ENCODE measurements at places on chromosomes 16 and 17.

DNA sequence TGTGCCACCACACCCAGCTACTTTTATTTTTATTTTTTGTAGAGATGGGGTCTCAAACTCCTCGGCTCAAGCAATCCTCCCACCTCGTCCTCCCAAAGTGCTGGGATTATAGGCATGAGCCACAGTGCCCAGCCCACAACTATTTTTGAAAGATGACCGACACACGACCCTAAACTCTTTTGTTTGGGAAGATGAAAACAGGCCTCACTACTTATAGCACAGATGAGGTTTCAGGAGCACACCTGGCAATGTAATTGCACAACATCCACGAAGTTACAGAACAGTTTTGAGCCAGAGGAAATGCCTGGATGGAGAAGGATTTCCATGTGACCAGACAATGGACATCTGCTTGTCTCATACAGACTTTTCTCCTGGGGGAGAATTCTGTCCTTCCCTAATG lies 43.4 kb upstream of the PRSS54 start:
- no peak for DNase-seq

- no peak for DNase-seq
Measured at GRCh38 chr16:62029947-62030346, 6.3 kb downstream of the CDH8 start.

DNA sequence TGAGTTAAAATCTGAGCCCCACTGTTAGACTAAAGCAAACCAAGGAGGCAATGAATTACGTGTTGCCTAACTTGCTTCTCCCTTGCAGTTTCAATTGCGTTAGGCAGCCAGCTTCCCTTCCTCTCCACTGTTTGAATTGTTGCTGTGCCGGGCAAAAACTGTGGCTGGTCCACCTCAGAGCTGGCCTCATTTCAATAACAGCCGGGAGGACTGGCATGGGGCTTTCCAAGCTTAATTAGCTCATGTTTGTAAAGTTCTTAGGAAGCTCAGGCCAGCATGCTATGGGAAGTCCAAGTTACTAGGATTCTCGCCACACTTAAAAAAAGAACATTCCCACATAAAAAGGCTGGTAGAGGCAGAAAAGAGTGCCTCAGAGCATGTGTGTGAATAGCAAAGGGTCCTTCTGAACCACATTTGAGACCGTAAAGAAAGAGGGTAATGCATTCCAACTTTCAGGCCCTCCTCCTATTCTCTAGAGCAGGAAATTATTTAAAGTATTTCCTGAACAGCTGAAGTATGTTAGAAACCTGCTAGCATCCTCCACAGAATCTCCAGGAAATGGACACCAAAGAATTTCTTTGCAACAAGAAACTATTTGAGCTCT lies 79.0 kb upstream of the SMURF2 start:
- DNase-seq, result peak; percentile 53

DNA sequence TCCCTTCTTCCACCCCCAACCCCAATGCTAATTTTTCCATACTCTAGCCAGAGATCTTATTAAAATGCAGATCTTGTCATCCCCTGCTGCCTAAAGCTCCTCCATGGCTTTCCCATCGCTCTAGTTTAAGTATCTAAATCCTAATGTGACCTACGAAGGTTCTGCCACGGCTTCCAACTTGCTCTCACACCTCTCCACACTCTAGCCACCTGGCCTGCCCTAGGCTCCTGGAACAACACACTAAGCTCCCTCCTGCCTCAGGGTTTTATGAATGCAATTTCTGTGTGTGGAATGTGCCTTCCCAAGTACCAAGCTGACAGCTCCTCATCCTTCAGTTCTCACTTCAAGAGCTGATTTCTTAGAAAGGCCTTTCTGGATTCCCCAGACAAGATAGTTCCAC lies 16.6 kb downstream of the NXPH3 start:
- DNase-seq, result no peak

GRCh38 chr17:66791347-66791746 lies 43.6 kb upstream of the CACNG5 start:
- DNase-seq, result no peak

- DNase-seq, result no peak
Measured at GRCh38 chr16:1832838-1833454, 5.9 kb downstream of the FAHD1 start.

DNA sequence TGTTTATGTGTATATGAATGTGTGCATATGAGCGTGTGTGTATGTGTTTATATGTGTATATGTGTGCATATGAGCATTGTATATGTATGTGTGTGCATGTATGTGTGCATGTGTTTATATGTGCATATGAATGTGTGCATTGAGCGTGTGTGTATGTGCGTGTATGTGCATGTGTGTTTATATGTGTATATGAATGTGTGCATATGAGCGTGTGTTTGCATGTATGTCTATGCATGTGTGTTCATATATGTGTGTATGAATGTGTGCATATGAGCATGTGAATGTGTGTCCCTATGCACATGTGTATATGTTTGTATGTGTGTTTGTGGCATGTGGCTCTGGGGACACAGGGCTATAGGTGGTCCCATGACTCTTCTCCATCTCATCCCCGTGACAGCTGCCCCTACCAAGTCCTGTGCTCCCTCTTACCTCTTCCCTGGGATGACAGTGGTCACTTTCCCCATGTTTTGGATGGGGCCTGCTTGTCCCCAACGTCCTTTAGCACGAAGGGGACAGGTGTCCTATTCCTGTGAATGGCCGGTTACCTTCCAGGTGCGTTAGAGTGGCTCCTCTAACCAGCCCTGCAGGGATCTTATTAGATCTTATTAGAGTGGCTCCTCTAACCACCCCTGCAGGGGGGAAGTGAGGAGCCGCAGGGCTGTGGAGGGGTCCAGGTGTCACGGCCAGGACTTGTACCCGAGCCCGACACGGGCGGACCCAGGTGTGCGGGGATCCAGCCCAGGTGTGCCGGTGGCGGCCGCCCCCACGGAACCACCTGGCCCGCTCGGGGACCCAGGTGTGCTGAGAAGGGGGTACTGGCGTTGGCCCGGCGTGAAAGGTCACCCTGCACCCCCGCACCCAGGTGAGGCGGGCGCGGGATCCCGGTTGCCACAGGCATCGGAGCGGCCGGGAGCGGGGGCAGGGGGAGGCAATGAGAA lies 105.6 kb downstream of the SEC14L1 start:
- DNase-seq, result no peak

DNA sequence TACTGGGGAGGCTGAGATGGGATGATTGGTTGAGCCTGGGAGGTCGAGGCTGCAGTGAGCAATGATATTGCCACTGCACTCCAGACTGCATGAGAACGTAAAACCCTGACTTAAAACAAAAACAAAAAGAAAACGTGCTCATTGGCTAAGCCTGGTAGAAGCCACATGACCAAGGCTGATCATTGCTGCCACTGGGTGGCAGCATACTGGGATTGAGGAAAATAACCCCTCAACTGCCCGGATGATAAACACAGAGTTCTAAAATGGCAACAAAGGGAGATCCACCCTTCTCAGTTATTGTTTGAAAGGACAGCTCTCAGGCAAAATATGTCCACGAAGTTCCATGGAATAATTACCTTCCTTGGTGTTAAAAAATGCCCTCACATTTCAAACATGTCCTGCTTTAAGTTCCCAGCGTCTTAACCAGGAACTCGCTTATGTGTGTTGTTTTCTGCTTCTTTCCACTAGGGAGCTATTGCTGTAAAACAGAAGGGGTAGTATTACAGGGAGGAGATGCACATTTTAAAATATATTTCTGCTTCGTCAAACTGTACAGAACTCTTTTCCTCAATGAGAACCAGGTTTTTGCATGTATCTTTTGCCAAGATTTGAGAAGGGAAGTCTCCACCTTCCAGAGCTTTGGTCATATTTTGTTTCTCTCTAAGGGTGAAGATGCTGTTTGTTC lies 675.3 kb downstream of the MAF start:
- DNase-seq, result peak; percentile 4

DNA sequence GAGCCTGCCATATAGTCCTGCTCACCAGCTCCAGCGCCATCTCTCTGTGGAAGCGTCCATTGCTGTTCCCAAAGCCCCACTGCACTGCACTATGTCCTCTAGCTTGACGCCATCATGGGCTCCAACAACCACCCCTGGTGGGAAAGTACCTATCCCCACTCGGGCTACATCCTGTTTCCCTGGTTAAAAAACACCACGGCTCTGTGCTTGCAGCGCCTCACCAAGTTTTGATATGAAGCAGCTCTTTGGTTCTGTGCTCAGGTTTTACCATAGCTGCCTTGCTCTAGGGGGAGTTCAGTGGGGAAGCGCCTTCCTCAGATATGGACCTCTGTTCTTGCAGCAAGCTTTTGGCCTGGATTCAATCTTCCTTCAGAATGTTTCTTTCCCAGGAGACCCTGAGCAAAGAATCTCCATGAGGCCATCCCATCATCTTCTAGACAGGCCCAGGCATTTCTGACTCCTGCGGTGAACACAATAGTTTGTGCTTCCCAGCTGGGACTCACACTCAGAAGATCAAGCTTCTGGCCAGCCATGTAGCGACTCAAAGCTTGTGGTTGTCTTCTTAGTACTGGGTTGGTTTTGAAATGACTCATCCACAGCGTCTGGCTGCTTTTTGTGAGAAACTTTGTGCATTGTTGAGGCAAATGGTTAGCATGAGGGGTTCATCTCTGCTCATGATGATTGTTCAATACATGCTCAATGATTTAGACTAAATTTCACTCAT lies 39.5 kb downstream of the DYNLRB2 start:
- peak; percentile 28 for DNase-seq

DNA sequence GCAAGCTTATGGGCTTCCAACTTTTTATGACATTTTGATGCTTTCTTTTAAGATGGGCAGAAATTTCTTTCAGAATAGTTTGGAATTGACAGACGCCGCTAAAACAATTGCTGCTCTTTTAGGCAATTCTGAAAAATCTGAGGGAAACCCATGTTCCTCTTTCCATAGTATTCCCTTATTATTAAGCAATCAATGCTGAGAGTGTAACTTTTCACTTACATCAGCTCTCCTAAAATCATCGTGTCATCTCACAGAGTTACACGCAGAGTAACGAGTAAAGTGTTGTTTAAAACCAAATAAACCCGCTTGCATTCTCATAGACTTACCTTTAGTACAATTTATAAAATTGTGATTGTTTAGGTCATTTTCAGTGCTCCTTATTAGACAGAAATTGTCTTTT lies 150.6 kb downstream of the MAF start:
- no peak for DNase-seq

GRCh38 chr16:66346221-66346620 lies 20.3 kb upstream of the CDH5 start:
- no peak for DNase-seq

DNA sequence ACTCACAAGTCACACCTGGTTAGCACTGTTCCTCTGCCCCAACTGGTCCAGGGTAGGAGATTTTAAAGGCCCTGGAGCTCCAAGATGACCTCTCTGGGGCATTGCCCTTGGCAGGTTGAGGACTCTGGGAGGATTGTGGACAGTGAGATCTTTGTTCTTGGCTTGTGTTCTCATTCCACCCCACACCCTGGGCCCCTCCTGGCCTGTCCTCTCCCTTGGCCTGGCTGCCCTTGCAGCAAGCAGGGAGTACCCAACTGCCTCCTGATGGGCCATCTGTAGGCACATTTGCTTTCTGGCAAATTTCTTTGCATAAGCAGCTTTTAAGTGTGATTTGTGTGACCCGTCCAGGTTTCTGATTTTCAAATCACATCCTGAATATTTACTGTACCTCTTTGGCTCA lies 239.6 kb downstream of the UTP18 start:
- no peak for DNase-seq

GRCh38 chr16:769934-770333 lies 9.4 kb downstream of the MSLN start:
- no peak for DNase-seq

GRCh38 chr16:20329392-20330138 lies 2.3 kb upstream of the GP2 start:
- DNase-seq, result no peak

GRCh38 chr17:32161029-32161428 lies 18.7 kb downstream of the RHOT1 start:
- no peak for DNase-seq

DNA sequence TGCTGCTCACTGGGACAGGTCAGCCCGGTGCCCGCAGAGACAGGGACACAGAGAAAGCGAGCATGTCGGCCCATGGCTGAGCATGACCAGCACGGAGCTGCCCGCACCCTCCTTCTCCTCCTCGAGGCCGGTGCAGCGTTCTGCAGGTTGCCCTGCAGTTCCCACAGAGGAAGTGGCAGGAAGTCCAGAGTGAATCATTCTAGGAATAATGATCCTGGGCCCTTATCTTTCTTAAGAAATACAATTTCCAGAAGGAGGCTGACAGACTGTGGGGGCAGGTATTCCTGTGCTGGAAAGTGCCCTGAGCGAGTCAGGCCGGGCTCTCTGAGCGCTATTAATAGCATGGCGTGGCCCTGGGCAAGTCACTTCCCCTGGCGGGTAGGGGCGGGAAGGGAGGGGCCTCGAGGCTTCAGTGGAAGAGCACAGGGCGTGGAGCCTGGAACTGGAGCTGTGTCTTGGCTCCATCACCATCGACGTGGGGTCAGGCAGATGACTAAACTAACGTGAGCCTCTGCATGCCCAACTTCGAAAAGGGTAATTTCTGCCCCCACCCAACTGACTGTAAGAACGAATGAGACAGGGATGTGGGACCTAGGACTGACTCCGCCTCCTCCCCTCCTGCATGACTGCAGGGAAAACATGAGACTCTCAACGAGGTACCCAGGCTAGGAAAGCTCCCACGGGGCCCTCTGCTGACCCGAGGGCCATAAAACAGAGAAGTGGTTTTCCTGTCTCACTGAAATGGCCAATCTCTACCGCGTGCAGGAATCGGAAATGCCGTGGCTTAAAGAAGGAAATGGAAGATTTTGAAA lies 9.8 kb downstream of the TMEM204 start:
- DNase-seq, result peak; percentile 93

- DNase-seq, result no peak
Measured at GRCh38 chr16:85560932-85561247, 52.2 kb upstream of the GSE1 start.

GRCh38 chr17:34579017-34579946 lies at the start of gene TMEM132E:
TMEM132E (plus strand) TSS chr17:34579582; CDS start chr17:34581077, 1,495 bp downstream.
- DNase-seq, result peak; percentile 10

DNA sequence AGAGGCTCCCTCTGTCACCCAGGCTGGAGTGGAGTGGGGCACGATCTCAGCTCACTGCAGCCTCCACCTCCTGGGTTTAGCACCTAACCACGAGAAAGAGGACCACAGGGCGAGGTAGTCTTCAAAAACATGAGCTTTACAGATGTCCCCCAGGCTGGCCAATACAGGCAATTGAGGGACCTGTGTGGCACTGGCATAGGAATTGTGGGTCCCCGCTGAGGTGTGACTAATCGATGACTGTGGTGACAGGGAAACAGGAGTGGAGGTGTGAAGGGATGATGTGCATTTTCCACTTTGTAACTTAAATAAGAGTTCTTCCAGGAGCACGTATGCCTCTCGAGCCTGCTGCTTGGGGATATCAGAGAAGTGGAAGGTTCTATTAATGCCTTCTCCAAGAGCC lies 12.6 kb upstream of the ARHGAP17 start:
- no peak for DNase-seq

DNA sequence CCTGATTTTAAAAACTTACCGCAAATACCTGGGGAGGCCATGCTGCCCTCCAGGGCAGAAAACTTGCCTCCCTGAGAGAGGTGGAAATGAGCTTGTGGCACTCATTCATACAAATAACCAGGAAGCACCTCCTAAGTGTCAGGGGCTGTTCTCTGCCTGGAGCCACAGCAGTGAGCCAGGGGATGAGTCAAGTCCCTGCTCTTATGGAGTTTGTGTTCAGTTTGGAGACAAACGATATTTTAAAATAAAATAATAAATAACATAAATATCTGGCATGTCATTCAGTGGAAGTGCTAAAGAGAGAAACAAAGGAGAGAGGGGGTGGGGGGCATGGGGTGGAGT lies 313.8 kb downstream of the C16orf95 start:
- DNase-seq, result no peak

GRCh38 chr17:44207743-44208142 lies 8.1 kb upstream of the ATXN7L3 start:
- no peak for DNase-seq

- DNase-seq, result peak; percentile 69
Measured at GRCh38 chr16:29820271-29820701, at the start of gene MVP. MVP (plus strand) TSS chr16:29820462; CDS start chr16:29830550, 10,088 bp downstream.

All from fibroblast of villous mesenchyme (primary cell).